Regular cardiac myocyte (primary cell): ENCODE measurements at places on chromosomes 3 and 15. TPM values are rescaled to one million over a fixed set of nuclear protein-coding genes. Genes with fewer than 3 reads are reported as not detected.

PLA2G4D gene
- total RNA-seq = under 0.01 TPM in 1 of 2 replicates, not detected in the other

SEMA6D gene
- 9.9 and 19.6 TPM in 2 replicates for total RNA-seq

RBPMS2 gene
- not detected in 2 replicates for total RNA-seq

KNG1 gene
- total RNA-seq = not detected in 2 replicates

CDC25A gene
- 2.5 and 25.7 TPM in 2 replicates for total RNA-seq

TM4SF18 gene
- 0.56 and 0.77 TPM in 2 replicates for total RNA-seq

MAGEF1 gene
- 23.4 and 24.8 TPM in 2 replicates for total RNA-seq

ZDHHC19 gene
- not detected in 2 replicates for total RNA-seq

GRAMD1C gene
- total RNA-seq = 3.7 and 7.5 TPM in 2 replicates

KY gene
- total RNA-seq = 0.56 and 0.96 TPM in 2 replicates

CFAP92 gene
- under 0.01 TPM in 1 of 2 replicates, not detected in the other for total RNA-seq

IGDCC3 gene
- not detected in 2 replicates for total RNA-seq

DNAH12 gene
- under 0.01 and 0.28 TPM in 2 replicates for total RNA-seq

NPRL2 gene
- 24.7 and 25.4 TPM in 2 replicates for total RNA-seq

SIDT1 gene
- 0.28 and 0.77 TPM in 2 replicates for total RNA-seq

SNUPN gene
- total RNA-seq = 33.9 and 34.7 TPM in 2 replicates

NUP210 gene
- total RNA-seq = under 0.01 and 0.38 TPM in 2 replicates

C3orf80 gene
- total RNA-seq = 0.58 and 1.1 TPM in 2 replicates

CIDEC gene
- under 0.01 TPM in 1 of 2 replicates, not detected in the other for total RNA-seq

ERICH6 gene
- total RNA-seq = under 0.01 TPM in 1 of 2 replicates, not detected in the other

TRAIP gene
- 1.4 and 9.0 TPM in 2 replicates for total RNA-seq
